PC-9 (cell line): ENCODE measurements at places on chromosomes 2 and 18.

GRCh38 chr2:123453046-123453700 lies 571.9 kb upstream of the CNTNAP5 start:
- no peak for DNase-seq

- peak; percentile 96 for DNase-seq
Observed at GRCh38 chr2:46068636-46069035, 228.6 kb upstream of the EPAS1 start.

DNA sequence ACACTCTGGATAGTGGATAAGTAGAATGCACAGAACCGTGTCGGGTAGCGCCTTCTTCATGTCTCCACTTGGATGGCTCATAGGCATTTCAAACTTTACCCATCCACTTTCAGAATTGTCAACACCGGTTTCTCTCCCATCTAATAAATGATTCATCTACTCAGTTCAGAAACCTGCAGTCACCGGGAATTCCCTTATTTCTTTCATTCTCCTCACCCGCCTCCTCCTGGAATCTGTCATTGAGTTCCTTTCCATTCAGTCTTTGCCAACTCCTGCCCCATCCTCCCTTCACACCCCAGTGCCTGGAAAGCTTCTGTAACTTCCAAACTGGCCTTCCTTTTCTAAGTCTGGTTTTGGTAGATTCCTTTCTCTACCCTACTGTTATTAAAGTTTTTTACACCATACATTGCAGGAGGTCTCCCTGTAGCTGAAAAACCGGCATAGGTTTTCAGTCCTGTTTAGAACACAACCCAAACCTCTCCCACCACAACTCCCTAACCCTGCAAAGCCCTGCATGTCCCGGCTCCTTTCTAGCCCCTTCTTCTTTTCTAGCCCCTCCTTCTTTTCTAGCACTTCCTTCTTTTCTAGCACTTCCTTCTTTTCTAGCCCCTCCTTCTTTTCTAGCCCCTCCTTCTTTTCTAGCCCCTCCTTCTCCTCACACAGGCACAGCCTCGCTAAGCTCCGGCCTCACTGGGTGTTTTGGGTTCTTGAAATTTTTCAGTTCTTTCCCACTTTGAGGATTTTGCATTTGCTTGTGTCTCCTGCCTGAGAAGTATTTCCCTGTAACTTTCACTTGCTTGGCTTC lies 133.9 kb upstream of the KLHL14 start:
- no peak for DNase-seq

- DNase-seq, result no peak
Observed at GRCh38 chr2:59761966-59762365, 791.5 kb downstream of the BCL11A start.

DNA sequence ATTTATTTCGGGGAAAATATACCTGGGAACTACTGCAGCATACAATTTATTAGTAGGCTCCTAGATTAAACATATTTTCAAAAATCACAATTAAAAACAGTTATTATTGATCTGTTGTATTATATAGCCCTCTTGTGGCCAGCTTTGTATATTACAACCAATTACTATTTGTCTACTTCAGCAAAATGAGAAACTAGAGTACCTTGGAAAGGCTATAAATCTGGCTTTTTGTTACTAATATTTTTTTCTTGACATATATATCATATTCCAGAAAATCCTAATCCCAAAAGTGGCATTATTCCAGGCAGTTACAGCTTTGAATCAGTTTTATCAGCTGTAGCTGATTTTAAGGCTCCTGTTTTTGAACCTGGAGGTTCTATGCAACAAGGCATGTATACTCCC lies 101.2 kb downstream of the UBR3 start:
- DNase-seq, result no peak

GRCh38 chr2:157572725-157573124 lies 55.9 kb downstream of the ACVR1C start:
- no peak for DNase-seq

GRCh38 chr18:33578518-33579348 lies 714 bp downstream of the ASXL3 start:
- DNase-seq, result no peak

GRCh38 chr2:61161888-61162287 lies at the start of gene C2orf74:
Gene C2orf74 (plus strand): TSS chr2:61162188. CDS start chr2:61162515, 327 bp downstream.
- DNase-seq, result no peak

- DNase-seq, result no peak
Observed at GRCh38 chr2:28343184-28343942, 49.3 kb upstream of the FOSL2 start.

DNA sequence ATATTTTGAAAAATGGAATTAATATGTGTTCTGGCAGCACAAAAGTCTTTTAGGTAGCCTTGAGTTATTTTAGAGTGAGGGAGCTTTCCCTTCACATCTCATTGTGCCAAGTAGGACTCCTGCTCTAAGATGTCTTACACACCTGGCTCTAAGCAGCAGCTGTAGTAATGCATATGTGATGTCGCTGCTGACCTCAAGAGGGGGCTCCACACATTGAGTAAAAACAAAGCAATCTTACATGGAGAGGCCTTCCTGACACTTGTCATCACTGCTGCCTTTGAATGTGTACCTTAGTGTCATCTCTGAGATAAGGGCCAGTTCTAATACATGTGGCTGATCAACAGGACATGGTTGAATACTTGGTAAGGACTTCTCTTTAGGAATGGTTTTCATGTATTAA lies 75.8 kb downstream of the ACTR3 start:
- DNase-seq, result no peak

DNA sequence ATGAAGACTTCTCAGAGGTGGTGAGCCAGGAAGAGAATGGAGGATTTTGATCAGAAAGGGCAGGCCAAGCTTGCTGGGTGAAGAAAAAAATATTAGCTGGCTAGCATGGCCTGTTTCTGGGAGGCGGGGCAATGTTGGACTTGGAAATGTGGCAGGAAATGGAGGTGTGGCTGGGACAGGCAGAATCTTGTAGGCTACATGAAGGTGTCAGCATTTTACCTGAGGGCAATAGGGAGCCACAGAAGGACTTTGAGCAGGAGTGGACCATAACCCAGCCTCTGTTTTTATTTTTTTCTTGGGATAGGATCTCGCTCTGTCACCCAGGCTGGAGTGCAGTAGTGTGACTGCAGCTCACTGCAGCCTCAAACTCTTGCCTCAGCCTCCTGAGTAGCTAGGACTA lies 31.7 kb downstream of the EMX1 start:
- DNase-seq, result no peak

DNA sequence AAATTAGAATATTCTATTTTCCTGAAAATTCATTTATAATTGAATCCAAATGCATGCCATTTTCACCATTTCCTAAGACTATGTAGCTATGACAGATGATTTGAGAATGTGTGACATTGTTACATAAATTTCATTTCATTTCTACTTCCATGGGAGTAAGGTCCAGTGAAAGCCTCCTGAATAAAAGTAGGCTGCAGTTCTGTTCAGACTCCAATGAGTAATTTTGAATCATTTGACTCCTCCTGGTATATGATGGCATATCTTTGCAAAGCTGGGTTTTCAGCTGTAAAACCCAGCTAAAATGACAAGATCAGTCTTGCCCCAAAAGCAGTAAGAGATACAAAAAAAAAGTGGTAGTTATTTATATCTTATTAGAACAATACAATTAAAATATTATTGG lies 101.0 kb upstream of the DNAJC10 start:
- no peak for DNase-seq

GRCh38 chr2:69616755-69617154 lies 26.8 kb downstream of the AAK1 start:
- peak; percentile 86 for DNase-seq

- no peak for DNase-seq
Observed at GRCh38 chr2:206480161-206480560, 36.8 kb downstream of the ADAM23 start.

DNA sequence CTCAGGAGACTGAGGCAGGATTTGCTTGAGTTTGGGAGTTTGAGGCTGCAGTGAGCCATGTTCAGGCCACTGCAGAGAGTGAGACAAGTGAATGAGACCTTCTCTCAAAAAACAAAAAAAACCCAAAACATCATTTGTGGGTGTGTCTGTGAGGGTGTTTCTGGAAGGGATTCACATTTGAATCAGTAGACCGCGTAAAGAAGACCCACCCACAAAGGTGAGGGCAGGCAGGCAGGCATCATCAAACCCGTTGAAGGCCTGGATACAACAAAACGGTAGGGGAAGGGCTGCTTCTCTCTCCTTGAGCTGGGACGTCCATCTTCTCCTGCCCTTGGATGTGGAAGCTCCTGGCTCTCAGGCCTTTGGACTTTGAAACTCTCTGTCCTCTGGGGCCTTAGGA lies 25.4 kb downstream of the CDKL4 start:
- DNase-seq, result no peak

- DNase-seq, result no peak
Observed at GRCh38 chr2:103264058-103264768, 502.4 kb downstream of the TMEM182 start.

DNA sequence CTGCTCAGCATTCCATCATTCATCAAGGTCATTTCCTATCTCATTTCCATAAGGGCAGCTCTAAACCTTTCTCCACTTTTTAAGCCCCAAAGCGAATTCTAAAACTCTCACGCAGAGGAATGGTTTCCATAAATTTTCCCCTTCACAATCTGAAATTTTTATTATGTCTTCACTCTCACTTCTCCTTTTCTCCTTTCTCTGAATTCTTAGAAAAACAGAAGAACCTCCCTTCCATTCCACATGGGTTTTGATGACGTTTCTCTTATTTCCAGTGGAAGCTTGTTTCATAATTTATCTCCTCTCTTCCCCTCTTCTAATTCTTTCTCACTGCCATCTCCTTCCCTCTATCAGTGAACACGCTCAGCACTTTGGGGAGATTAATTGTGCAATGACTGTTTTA lies 97.3 kb downstream of the SPATS2L start:
- no peak for DNase-seq

DNA sequence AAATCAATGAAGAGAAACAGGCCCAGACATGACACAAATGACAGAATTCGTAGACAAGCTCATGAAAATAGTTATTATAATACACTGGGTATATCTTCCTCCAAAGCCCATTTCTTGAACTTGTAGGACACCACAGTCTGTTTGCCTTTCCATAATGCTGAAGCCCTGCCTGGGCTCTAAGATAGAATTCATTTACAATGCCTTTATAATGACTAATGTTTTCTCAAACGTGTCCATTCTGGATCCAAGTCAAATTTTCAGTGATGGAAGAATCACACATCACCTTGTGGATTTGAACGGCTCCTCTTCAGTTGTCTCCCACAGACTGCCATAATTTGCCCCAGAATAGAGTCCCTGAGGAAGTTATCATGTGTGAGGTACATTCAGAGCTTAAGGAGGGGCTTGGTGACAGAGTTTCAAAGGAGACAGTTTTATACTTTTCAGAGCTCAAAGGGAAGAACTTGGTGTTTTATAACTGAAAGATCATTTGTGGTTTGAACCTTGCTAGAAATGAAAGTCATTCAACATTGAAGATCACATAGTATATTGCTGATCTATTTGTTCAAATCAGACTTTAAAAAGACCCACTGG lies 38.2 kb downstream of the CASP8 start:
- DNase-seq, result no peak

GRCh38 chr2:37586663-37587317 lies 84.7 kb downstream of the CDC42EP3 start:
- DNase-seq, result peak; percentile 78

DNA sequence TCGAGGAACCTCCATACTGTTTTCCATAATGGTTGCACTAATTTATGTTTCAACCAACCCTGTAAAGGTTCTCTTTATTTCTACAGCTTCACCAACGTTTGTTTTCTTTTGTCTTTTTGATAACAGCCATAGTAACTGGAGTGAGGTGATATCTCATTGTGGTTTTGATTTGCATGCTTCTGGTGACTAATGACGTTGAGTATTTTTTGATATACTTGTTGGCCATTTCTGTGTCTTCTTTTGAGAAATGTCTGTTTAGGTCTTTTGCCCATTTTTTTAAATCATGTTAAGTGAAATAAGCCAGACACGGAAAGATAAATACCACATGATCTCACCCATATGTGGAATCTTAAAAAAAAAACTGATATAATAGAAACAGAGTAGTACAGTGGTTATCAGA lies 74.8 kb upstream of the SMIM21 start:
- DNase-seq, result no peak

DNA sequence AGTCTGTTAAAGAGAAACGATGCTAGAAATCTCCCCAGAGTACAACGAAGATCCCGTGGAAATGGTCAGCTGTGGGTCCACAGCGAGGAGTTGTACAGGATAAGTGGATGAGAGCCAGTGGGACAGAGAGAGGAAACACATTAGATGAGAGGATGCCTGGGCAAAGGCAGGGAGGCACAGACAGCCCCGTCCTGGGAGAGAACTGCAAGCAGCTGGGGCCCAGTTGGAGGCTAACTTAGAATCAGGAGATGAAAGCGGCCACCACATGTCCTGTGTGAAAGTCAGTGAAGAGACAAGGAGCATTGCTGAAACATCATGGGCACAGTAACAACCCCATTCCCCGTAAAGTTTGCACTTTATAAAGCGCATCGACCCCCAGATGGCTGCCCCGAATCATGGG lies 157.5 kb downstream of the RAPGEF4 start:
- no peak for DNase-seq

- DNase-seq, result no peak
Observed at GRCh38 chr18:3935305-3935704, 485.3 kb downstream of the TGIF1 start.

GRCh38 chr2:43123981-43124686 lies 102.3 kb downstream of the ZFP36L2 start:
- DNase-seq, result no peak

DNA sequence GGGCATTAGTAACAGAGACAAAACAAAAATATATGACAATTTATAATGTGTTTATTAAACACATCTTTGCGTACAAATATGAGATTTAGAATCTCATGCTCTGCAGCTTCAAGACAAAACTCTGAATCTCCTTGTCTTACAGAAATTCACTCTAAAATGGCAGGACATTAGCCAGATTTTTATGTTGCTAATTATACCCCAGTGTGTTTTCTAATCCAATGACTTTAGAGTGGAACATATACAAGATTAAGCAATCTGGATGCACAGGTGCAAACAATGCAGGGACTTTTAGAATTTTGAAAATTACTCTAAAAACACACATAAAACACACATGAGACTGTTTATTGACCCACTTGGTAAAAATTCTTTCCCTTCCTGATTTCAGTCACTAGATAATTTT lies 85.9 kb downstream of the CALCRL start:
- DNase-seq, result no peak

DNA sequence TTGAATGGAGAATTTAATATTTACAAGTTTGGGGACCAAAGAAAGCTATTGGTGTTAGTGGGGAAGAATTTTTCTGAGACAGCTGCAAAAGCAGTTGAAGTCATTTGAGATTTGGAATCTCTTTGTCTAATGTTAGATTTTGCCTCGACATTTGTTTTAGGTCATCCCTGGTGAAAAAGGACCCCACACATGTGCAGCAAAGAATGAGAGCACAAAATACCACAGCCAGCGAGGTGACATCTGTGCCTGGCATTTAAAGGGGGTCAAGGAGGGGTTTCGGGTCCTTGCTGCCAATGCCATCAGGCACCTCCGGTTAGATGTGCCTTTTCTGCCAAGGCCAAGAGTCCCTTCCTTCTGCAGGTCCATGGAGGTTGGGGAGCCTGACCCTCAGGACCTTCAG lies 173.3 kb downstream of the TRIB2 start:
- DNase-seq, result no peak

- peak; percentile 8 for DNase-seq
Observed at GRCh38 chr2:183519371-183520056, 395.3 kb downstream of the NUP35 start.
